Vagina (tissue), 2 donors: ENCODE measurements at places on chromosomes 13 and 19.

DNA sequence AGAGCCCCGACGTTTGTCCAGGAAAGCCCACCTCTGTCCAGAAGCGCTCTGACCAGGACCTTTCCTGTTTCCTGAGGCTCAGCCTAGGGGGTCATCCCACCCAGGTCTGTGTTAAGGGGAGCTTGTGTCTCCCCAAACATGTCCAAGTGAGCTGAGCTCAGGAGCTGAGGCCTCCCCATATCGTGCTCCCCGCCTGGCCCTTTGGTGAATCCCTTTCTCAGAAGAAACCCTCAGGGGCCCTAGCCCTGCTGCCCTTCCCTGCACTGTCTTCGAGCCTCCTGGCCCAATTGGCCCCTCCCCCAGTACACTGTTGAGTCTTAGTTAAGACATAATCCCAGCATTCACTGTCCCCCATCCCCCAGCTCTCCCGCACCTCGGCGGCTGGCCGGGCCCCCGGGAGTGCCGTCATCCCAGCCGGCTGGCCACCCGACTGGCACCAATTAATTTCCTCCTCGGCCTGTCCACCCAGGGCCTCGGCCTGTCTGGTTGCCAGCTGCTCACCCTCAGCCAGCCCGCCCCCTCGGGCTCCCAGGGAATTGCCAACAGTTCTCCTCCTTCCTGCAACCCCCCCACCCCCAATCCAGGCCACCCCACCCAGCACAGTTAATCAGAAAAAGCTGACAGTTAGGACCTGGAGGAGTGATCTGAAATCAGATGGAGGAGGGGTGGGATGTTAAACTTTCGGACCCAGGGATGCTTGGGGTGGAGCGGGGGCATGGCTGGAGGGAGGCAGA lies 13.6 kb downstream of the IER2 start:
- no peak for DNase-seq

- DNase-seq, result no peak
Observed at GRCh38 chr19:17043744-17044143, 17.1 kb upstream of the CPAMD8 start.

GRCh38 chr19:39150807-39151600 lies 25.4 kb downstream of the PAK4 start:
- no peak for DNase-seq

- no peak for DNase-seq
Observed at GRCh38 chr19:45130888-45131615, 29.7 kb downstream of the NKPD1 start.

DNA sequence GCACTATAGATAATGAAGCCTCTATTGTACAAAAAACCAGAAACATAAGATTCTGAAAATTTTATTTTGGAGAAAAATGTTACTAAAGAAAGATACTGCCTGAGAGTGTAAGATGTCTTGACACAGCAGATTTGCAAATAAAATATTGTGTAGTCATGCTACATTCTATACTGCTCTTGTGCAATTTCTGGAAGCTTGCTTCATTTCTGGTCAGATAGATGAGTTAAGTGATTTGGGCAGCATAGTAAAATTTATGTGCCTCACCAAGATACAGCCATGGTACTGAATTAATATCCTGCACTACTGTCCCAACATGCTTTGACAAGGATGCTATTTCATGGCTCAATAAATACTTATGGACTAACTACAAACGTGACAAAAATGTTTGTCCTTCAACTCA lies 55.1 kb upstream of the STARD13 start:
- no peak for DNase-seq

- no peak for DNase-seq
Observed at GRCh38 chr13:33275916-33276315, 9.6 kb downstream of the STARD13 start.
